Pancreas (tissue), 10 donors: ENCODE measurements at places on chromosomes 5 and 9. TPM values are rescaled to one million over a fixed set of nuclear protein-coding genes. Genes with fewer than 3 reads are reported as not detected.
A peak's percentile ranks its signal among the peaks of the same experiment; 100 is the strongest.

- H3K4me1 ChIP-seq: no peaks in the 10 kb centered on the region
- DNase-seq: no peak
- H3K36me3 ChIP-seq: no peaks in the 10 kb centered on the region
- no peaks in the 10 kb centered on the region for H3K27me3 ChIP-seq
These were observed 66.9 kb downstream of the OR2K2 start for GRCh38 chr9:111263116-111263515.

DNA sequence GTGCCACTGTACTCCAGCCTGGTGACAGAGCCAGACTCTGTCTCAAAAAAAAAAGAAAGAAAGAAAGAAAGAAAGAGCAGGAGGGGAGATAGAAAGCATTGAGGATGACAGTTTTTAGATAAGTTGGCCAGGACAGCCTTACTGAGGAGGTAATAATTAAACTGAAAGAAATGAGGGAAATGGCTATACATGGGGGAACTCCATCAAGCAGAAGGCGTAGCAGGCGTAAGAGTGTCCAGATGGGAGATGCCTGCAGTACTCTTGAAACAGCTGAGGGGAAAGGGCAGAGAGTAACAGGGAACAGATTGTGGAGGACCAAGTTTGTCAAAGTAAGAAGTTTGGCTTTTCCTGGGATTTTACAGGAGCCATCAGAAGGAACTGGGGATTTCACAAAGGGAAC is 57.5 kb downstream of the HMGCS1 start:
- no peak for DNase-seq
- no peaks in the 10 kb centered on the region for H3K4me1 ChIP-seq
- no peak overlapping the region for H3K27ac ChIP-seq
- no peaks in the 10 kb centered on the region for H3K36me3 ChIP-seq
- no peak overlapping the region for H3K4me3 ChIP-seq

GRCh38 chr9:33153666-33154065 is 13.5 kb downstream of the B4GALT1 start:
- H3K4me1 ChIP-seq: peaks cover 42% of the 10 kb centered on the region
- H3K27ac ChIP-seq: no peak overlapping the region
- no peak for DNase-seq
- no peak overlapping the region for H3K4me3 ChIP-seq
- no peaks in the 10 kb centered on the region for H3K27me3 ChIP-seq
- no peaks in the 10 kb centered on the region for H3K36me3 ChIP-seq

DNA sequence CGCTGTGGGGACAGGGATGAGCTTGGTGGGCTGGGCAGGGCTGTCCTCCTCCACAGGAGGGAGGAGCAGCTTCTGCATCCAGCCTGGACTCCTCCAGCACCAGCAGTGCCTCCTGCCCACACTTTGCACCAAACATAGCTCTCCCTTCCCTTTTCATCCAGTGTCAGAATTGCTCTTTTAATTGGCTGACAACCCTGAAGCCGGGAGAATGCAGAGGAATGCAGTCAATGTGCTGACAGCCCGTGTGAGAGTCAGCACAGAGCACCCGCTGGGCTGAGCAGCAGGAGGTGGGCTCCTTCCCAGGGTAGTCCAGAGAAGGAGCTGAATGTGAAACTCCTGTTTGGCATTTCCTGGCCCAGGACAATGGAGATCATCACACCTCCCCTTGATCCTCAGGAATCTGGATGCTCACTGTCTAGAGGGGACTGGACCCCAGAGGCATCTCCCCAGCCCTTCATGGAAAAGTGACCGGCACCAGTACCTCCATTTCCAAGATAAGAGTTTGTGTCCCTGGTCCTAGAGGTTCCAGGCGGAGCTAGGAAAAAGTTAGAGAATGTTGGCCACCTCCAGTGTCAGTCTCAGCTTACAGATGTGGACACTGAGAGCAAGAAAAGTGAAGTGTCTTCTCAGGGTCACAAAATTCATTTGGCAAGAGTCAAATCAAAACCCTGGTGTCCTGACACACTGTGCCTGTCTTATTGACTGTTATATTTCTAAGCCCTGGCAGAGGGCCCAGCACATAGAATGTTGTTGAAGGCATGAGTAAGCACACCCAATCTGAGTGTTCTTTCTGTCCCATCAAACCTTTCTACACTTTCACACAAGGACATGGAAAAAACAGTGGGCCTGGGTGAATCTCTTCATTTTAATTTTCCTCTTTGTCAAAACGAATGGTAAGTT is 202.1 kb downstream of the SNX18 start:
- H3K27ac ChIP-seq: no peak overlapping the region
- no peaks in the 10 kb centered on the region for H3K27me3 ChIP-seq
- no peak for DNase-seq
- no peak overlapping the region for H3K4me3 ChIP-seq

GRCh38 chr9:26132746-26133312 is 454.6 kb upstream of the TUSC1 start:
- H3K27me3 ChIP-seq: no peaks in the 10 kb centered on the region
- no peak overlapping the region for H3K4me3 ChIP-seq
- H3K27ac ChIP-seq: no peak overlapping the region
- DNase-seq: no peak

DNA sequence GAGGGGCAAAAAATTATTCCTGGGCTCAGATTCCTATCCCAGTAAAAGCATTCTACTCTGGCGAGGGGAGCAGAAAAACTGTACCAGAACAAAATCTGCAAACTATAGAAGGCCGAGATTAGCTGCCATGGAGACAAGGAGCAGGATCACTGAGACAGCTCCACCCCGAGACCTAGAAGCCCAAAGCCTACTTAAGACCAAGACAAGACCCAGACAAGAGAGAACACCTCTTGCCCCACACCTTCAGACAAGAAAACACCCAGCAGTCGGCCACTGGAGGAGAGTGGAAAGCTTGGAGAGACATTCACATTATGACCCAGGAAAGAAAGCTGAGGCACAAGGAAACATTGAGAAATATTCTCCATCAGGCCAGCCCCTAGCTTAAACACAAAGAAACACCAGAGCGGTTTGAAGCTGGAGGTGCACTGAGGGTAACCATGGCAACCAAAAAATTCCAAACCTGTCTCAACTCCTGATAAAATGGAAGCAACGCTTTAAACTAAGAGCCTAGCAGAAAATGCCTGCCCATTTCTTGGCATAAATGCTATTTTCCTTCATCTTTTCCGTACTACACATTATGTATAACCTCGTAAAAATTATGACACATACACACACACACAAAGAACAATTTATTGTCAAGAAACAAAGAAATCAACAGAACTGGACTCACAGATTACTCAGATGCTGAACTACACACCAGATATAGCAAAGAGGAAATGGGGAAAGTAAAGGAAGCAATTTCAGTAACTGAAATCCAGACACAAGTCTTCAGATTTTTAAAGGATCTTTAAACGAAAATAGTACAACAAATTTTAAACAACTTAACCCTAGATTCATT is 53.8 kb upstream of the FTMT start:
- no peak overlapping the region for H3K27ac ChIP-seq
- no peak for DNase-seq
- no peaks in the 10 kb centered on the region for H3K27me3 ChIP-seq
- no peak overlapping the region for H3K4me3 ChIP-seq
- H3K36me3 ChIP-seq: no peaks in the 10 kb centered on the region

GRCh38 chr5:115168829-115169486 is 750 bp downstream of the TRIM36 start:
- peak overlapping the region; percentile 69 for H3K27ac ChIP-seq
- DNase-seq: peak; percentile 69
- H3K4me3 ChIP-seq: peak overlapping the region; percentile 87

- H3K27me3 ChIP-seq: no peaks in the 10 kb centered on the region
- H3K4me1 ChIP-seq: no peaks in the 10 kb centered on the region
- no peak overlapping the region for H3K27ac ChIP-seq
- H3K4me3 ChIP-seq: no peak overlapping the region
- no peaks in the 10 kb centered on the region for H3K36me3 ChIP-seq
These were observed 19.0 kb upstream of the PHF19 start for GRCh38 chr9:120895951-120896350.

DNA sequence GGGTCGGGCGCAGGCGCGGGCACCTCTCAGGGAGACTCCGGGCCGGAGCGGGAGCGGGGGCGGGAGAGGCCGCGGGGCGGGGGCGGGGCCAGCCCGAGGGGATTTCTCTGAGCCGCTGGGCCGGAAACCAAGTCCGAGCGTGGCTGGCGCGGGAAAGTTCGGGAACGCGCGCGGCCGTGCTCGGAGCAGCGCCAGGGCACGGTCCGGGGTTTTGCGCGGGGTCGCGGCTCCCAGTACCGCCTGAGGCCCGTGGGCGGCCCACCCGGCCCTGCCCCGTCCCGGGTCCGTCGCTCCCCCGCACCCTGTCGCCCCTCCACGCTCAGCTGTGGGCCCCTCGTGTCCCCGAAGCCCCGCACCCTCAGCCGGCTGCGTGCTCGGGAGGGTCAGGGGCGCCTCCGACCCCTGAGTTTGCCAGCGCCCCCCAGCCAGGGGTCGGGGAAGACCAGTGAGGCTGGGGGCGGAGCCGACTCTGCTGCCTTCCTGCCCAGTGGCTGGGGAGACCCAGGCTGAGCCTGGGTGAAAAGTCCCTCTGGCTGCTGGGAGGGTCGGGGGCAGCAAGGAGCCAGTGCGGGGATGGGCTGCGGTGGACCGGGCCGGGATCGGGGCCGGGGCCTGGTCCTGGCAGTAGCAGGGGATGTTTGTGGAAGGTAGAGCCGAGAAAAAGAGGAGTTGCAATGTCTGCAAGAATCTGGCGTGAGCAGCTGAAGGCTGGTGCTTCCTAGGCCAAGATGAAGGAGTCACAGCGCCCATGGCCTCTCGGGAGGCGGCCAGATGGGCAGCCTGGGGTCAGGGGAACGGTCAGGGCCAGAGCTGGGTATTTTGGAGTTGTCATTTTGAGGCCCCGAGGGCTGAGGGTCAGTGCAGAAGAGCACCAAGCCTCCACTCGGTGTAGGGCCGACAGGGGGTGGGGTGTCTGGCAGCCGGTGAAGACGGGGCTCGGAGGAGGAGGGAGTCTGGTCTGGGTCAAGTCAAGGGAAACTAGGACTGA is 588 bp downstream of the TRAF2 start:
- peak; percentile 59 for DNase-seq
- H3K27ac ChIP-seq: peak overlapping the region; percentile 92
- H3K4me1 ChIP-seq: peaks cover 7% of the 10 kb centered on the region
- peak overlapping the region; percentile 97 for H3K4me3 ChIP-seq
- H3K27me3 ChIP-seq: no peaks in the 10 kb centered on the region
- no peaks in the 10 kb centered on the region for H3K36me3 ChIP-seq

DNA sequence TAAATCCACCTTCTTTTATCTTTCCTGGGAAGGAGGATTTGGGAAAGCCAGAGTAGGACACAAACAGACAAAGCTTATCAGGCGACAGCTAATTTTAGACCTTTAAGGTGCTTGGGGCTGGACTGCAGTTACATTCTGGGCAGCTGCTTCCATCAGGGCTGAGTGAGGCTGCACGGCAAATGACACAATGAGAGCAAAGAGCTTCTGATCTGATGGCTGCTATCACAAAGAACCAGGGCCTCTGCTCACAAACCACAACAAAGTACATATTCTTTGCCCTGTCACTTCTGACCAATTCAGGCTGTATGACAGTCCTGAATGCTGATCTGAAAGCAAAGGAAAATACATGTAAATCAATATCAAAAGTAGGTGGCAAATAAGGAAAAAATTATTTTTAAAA is 93.1 kb downstream of the MRPS27 start:
- no peaks in the 10 kb centered on the region for H3K4me1 ChIP-seq
- H3K4me3 ChIP-seq: no peak overlapping the region
- no peak overlapping the region for H3K27ac ChIP-seq
- DNase-seq: no peak
- peaks cover 30% of the 10 kb centered on the region for H3K36me3 ChIP-seq
- no peaks in the 10 kb centered on the region for H3K27me3 ChIP-seq

DNA sequence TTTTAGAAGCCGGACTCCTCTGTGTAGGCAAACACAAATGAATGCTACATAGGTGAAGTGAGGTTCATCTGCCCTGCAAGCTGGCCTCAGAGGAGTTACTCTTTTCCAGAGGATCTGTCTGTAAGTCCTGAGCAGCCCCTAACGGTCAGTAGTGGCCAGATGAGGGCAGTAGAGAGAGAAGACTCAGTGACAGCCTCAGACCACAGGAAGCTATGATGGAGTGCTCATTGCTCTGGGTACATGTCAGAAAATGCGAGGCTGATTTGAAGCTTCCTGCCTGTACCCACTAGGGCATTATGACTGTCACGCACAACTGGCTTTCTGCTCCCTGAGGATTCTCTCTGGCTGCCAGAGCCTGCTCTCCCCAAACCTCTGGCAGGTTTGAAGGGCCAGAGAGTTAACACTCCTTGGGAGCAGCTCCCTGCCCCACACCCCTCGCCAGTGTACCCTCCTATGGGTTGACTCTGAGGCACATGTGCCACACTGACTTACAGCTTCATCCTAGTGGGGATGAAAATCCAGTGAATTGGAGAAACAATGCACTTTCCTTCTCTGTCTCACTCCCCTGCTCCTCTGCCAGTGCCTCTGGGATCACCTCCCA is 141.5 kb downstream of the GABRG2 start:
- no peak overlapping the region for H3K4me3 ChIP-seq
- H3K27me3 ChIP-seq: no peaks in the 10 kb centered on the region
- H3K36me3 ChIP-seq: no peaks in the 10 kb centered on the region
- DNase-seq: no peak

DNA sequence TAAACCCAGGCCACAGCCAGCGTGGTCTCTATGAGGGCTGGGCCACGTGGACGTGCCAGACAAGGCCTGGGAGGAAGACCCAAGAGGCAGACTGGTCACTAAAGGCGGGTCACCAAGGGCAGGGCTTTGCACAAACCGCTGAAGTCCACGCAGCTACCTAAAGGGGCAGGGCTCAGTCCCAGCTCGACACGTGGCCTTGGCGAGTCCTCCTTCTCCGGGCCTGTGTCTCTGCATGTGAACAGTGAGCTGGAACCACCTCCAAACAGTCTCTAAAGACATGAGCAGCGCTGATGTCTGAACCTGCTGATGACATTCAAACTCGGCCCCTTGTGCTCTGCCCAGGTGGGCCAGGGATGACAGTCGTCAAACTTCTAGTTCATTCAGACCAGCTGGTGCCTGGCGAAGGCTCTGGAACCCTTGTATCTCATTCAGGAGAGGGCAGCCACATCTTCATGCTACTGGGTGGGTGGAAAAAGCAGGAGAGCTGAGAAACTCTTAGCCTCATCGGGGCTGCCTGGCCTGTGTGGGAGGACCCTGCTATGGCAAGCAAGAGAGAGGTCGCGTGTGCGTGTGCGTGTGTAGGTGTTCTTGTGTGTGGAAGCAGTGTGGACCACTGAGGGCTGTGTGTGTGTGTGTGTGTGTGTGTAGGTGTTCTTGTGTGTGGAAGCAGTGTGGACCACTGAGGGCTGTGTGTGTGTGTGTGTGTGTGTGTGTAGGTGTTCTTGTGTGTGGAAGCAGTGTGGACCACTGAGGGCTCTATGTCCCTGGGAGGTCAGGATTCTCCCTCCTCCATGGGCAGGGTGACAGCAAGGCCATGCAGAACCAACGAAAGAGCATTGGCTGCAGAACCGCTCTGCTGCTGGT is 14.1 kb upstream of the SLC25A51 start:
- H3K4me3 ChIP-seq: no peak overlapping the region
- H3K27me3 ChIP-seq: no peaks in the 10 kb centered on the region
- H3K4me1 ChIP-seq: peaks cover 12% of the 10 kb centered on the region
- no peak for DNase-seq
- peak overlapping the region; percentile 22 for H3K27ac ChIP-seq
- H3K36me3 ChIP-seq: no peaks in the 10 kb centered on the region

- no peaks in the 10 kb centered on the region for H3K4me1 ChIP-seq
- no peak overlapping the region for H3K27ac ChIP-seq
- no peaks in the 10 kb centered on the region for H3K36me3 ChIP-seq
- no peak for DNase-seq
These were observed 115.2 kb downstream of the ADAMTS2 start for GRCh38 chr5:179230061-179230461.

The CENPK gene
- polyA plus RNA-seq: 0.61 TPM

The FOXI1 gene
- 0.49 TPM for polyA plus RNA-seq

The FOXD4L5 gene
- polyA plus RNA-seq: 0.04 TPM

The PAX5 gene
- under 0.01 TPM for polyA plus RNA-seq

The OR2Y1 gene
- not detected for polyA plus RNA-seq

The CERT1 gene
- 8.7 TPM for polyA plus RNA-seq

The FAXDC2 gene
- polyA plus RNA-seq: 3.6 TPM

The NMUR2 gene
- polyA plus RNA-seq: not detected

The DPP7 gene
- polyA plus RNA-seq: 526 TPM

The DMGDH gene
- polyA plus RNA-seq: 1.4 TPM

The SH3PXD2B gene
- polyA plus RNA-seq: 4.2 TPM
